ENCODE measurements at places on chromosomes 11 and 22.

- no peak for DNase-seq
Measured at GRCh38 chr11:59272771-59273372, 60.1 kb upstream of the MPEG1 start.

- DNase-seq, result no peak
Measured at GRCh38 chr11:78573681-78574080, 983 bp downstream of the NARS2 start.

- DNase-seq, result no peak
Measured at GRCh38 chr22:39257901-39258475, 13.2 kb upstream of the PDGFB start.

DNA sequence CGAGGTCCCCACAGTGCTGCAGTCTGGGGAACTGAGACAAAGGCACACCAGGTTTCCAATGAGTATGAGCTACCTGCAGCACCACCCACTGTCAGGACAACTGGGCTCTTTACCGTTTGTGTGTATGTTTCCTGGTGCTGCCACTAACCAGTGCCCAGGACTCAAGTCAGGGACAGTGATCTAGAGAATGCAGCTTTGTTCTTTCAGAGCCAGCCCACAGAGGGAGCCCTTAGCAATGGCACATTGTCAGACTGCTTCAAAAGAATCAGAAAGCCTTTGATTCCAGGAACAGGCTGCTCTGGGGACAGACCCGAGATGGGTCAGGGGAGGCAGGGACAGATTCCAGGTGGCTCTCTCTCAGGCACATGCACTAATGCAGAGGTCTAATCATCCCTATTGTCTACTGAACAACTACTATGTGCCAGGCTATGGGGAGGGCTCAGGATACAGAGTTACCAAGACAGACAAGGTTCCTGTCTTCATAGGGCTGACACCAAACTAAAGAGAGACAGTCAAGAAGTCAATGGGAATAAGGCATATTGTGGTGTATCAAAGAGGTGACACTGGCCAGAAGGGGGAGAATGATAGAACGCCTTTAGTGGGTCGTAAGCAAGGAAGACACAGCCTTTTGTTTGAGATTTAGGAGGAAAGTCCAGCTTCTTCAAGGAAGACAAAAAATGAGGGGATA, 103.7 kb downstream of the VPREB1 start:
- no peak for DNase-seq

GRCh38 chr11:113629562-113629961, 76.5 kb downstream of the TMPRSS5 start:
- no peak for DNase-seq

DNA sequence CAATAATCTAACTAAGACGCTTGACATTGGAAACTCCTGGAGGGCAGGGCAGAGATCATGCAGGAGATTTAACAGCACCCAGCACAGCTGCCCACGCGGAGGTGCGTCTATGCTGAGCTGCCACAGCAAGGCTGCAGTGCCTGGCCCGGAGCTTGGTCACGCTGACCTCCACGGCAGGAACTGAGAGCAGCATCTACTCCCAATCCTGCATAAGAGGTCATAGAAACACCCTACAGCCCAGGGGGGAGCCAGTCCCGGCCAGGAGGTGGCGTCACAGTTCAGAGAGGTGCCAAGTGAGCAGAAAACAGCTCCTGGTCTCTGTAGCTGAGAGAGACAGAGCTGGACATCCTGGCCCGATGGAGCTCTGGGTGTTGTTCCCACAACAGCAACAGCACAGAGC, 121.1 kb upstream of the TMEM45B start:
- DNase-seq, result no peak

DNA sequence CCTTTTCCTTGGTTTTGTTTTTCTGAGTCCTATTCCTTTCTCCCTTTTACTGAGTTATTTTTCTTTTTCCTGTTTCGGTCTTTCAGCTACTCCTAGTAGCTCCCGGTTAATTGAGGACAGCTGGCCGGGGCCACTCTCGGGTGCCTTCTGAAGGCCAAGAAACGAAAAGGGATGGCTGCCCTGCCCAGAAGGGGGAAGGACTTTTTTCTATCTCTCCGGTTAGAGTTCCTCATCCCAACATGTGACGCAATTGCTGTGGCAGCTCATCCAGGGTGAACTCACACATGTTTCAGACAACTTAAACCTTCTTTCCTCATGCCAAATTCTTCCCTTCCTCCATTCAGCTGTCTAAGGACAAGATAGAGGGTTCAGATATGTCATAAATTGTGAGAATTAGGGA, 83.6 kb downstream of the PIWIL4 start:
- DNase-seq, result peak; percentile 83

GRCh38 chr11:42555190-42555589, 756.6 kb upstream of the API5 start:
- no peak for DNase-seq

DNA sequence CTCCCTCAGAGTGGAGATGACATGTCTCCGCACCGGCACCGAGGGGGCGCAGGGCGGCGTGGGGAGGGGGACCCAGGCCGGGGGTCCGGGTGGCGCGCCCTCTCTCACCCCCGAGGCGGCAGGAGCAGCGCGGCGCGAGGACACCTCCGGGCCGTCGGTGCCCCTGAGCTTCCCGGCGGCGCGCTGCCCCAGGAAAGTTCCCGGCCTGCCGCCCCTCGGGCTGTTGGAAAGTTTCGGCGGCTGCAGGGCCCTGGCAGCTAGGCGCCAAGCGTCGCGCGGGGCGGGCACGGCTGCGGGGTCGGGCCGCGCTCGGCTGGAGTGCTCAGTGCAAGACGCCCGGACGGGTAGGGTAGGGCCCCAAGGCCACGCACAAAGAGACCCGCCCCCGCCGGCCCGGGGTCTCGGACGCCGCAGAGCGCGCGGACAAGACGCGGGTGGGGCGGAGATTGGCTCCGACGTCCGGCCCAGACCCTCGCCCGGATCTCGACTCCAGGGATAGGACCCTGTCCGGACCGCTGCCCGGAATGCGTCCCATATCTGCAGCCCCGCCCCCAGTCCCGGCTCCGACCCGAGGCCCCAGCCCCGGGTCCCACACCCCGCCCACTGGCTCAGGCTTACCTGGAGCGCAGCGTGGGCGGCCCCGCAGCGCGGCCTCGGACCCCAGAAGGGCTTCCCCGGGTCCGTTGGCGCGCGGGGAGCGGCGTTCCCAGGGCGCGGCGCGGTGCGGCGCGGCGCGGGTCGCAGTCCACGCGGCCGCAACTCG, 471 bp downstream of the ARVCF start:
- no peak for DNase-seq

- no peak for DNase-seq
Measured at GRCh38 chr11:16528639-16529038, 172.3 kb upstream of the SOX6 start.

DNA sequence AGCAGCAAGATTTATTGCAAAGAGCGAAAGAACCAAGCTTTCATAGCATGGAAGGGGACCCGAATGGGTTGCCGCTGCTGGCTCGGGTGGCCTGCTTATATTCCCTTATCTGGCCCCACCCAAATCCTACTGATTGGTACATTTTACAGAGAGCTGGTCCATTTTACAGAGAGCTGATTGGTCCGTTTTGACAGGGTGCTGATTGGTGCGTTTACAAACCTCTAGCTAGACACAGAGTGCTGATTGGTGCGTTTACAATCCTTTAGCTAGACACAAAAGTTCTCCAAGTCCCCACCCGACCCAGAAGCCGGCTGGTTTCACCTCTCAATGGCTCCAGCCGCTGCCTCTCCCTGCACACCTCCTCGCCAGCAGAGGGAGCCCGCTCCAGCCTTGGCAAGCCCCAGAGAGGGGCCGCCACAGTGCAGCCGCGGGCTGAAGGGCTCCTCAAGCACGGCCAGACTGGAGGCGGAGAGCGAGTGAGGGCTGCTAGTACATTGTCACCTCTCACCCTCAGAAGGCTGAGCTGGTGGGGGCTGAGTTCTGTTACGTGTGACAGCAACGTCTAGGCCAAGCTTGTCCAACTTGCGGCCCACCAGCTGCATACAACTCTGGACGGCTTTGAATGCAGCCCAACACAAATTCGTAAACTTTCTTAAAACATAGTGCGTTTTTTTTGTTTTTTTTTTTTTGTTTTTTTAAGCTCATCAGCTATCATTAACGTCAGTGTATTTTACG, 8.7 kb downstream of the PTH start:
- no peak for DNase-seq

GRCh38 chr11:35546317-35546716, 20.9 kb upstream of the PAMR1 start:
- no peak for DNase-seq

DNA sequence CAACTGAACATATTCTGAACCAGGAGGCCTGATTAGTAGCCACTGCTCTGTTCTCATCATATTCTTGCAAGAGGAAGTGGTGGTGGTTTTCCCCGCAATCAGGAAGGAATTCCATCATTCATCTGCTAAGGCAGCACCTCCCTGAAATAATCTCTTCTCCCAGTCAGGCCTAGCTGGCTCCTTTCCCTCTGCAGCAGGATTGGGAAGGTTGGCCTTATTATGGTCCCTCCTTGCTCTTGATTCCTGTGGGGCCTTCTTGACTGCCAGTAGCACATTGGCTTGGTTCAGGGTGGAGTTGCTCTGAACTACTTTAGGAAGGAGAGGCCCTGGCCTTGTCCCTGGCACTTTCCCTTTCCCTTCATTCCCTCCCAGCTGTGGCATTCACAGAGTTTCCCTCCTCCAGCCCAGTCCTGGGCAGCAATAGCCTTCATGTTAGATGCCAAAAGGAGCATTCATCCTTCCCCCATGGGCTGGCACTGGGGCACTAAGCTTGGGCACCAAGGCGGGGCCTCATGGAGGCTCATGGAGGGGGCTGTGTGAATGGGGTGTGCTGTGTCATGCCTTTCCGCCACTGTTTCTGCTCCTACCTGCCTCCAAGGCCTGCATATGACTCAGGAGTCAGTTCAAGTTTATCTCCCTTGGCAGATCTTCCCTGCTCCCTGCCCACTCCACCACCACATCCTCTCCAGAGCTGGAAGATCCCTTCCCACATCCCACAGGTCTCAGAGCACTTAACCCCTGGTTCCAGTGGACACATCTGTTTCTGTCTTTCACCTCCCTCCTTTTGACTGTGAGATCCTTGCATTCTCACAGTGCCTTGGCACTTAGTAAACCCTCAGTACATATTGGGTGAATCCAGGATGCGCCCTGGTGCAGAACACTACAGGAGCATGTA, 27.6 kb upstream of the CD44 start:
- DNase-seq, result peak; percentile 75

DNA sequence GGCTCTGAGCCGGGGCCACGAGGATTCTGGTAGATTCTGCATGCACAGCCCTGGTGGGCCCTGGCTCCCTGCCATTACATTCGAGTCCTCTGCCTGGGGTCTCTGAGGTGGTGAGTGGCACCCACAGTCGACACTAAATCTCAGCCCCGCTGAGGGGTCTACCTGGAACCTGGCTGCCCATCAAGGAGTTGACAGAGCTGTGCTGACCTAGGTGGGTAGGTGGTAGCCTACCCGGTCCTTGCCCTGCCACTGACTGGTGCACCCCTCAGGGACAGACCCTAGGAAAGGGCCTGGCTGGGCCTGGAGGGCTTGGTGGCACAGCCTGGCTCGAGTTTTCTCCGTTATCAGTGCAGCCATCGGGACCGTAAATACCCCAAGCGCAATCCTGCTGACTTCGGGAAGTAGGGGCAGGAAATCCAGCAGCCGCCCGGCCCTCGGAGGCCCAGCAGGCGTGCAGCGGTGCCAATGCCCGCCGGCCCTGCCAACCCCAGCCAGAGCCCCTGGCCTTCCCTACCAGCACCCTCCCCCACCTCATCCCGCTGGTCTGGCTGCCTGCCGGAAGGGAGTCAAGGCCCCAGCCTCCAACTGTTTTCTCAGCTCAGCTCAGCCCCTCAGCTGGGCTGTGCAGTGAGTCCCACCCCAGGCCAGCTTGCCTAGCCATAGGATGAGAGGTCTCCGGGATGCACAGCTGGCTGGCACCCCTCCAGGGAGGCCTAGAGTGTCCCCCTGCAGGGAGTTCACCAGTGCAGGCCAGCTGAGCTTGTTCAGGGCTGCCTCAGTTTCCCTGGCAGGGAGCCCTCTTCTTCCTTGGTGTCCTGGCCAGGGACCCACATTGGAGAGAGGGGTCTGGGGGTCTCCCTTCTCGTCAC, 80.4 kb upstream of the KCNQ1OT1 start:
- DNase-seq, result no peak

- no peak for DNase-seq
Measured at GRCh38 chr22:32735526-32735925, 66.0 kb upstream of the TIMP3 start.

- DNase-seq, result peak; percentile 61
Measured at GRCh38 chr22:17910561-17911311, 113.6 kb downstream of the MICAL3 start.

DNA sequence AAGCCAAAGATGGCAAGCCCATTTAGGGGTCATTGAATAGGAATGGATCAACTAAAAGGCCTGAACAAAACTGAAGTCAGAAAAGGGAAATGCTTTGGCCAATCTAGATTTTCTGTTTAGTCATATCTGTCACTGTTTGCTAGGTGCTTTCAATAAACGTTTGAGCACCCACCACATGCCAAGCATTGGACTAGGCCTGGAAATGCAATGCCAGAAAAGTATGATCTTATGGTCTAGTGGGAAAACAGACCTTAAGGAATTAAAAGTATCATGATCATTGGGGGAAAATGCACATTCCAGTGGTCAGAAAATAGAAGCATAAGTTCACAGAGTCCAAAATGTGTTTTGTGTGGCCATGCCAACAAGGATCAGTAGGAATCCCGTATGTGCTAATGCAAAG, 76.8 kb upstream of the BIRC3 start:
- DNase-seq, result no peak

DNA sequence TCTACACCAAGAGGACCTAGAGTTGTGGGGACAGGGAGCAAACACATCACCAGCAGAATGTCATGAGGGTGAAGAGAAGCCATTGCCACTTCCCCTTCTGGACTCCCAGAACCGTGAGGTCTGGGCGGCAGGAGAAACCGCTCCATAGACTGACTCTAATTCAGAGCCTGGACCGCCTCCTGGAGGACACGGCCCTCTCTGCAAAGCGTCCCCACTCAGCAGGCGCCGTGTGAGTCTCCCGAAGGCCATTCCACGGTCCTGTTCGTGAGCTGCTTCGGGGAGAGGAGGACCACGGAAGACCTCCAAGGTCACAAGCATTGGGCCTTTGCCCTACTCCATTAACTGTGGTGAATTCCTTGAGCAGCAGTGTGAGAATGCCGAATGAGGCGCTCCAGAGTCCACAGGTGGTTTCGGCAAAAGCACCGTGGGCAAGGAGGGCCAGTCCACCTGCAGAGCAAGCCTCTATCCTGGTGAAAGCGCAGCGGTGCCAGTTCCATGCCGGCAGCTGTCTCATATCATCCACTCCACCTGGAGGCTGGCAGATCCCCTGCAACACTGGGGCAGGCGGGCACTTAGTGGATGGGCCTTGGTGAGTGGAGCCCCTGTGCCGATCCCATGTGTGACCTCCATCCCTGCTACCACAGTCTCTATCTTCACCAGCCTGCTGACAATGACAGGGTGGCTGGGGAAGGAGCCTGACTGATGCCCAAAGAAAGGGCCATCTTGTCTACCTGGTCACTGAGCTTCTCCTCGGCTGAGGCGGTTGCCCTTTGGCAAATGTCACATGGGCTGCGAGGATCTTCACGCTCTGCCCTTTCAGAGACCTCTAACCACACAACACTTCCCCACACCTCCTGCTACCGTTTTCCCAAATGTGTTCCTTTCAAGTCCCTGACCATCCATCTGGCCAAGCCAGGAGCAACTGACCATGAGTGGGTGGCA, 7.5 kb downstream of the C11orf21 start:
- no peak for DNase-seq

- no peak for DNase-seq
Measured at GRCh38 chr11:2881076-2881980, 4.2 kb downstream of the CDKN1C start.

All from AG09309 (cell line).